Foreskin keratinocyte (primary cell): ENCODE measurements at places on chromosomes 3 and 15. TPM values are rescaled to one million over a fixed set of nuclear protein-coding genes. Genes with fewer than 3 reads are reported as not detected.

The ROBO1 gene
- total RNA-seq = 43.0 and 47.6 TPM in 2 replicates

The ZIC1 gene
- not detected in 2 replicates for total RNA-seq

- no peak for DNase-seq
Observed at GRCh38 chr3:150737874-150738679, 24.9 kb downstream of the SIAH2 start.

GRCh38 chr3:67654844-67655177 lies 399 bp upstream of the SUCLG2 start:
- no peak for DNase-seq

DNA sequence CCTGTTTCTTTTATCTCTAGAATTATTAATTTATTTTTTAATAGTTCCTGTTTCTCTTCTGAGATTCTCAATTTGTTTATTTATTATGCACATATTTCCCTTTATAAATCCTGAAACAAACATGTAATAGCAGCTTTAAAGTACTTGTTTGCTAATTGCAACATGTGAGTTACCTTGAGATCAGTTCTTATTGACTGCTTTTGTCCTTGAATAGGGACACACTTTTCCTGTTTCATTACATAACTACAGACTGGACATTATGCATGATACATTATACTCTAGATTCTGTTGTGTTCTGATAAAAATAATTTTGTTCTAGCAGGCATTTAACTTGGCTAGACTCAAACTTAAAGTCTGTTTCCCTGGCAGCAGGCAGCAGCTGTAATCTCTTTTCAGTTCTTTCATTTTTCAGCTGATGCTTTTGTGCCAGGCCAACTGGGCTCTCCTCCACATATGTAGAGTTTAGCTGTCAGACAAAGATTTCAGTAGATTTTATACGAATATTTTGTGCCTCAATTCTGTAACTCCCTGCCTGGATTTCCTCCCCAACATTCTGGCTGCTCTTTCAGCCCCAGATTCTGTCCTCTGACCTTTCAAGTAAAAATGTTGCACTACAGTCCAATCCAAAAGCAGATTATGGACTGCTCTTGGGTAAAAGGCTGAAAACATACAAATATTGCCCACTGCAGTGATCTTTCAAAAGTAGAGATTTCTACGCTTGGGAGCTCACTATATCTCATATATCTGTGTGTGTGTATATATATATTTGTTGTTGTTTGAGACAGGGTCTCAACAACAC lies 41.9 kb downstream of the PCOLCE2 start:
- DNase-seq = no peak
